Fibroblast of skin of right biceps (primary cell): ENCODE measurements at places on chromosomes 1 and 21.

DNA sequence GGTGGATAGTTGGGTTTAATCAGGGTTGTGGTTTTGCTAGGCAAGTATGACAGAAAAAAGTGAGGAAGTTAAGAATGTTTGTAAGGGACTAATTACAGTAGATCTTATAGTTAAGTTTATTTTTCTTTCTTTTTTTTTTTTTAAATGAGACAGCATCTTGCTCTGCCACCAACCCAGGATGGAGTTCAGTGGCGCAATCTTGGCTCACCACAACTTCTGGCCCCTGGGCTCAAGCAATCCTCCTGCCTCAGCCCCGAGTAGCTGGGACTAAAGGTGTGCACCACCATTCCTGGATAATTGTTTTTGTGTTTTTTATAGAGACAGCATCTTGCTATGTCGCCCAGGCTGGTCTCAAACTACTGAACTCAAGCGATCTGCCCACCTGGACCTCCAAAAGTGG is 41.7 kb downstream of the EYA3 start:
- DNase-seq, result no peak

- no peak for DNase-seq
Measured at GRCh38 chr1:27143401-27143800, 11.5 kb downstream of the SLC9A1 start.

GRCh38 chr21:14545906-14546480 is at the start of gene SAMSN1:
Gene SAMSN1, minus strand, starts transcription at chr21:14546315. Its CDS starts 54 bp downstream, at chr21:14546261.
- no peak for DNase-seq

DNA sequence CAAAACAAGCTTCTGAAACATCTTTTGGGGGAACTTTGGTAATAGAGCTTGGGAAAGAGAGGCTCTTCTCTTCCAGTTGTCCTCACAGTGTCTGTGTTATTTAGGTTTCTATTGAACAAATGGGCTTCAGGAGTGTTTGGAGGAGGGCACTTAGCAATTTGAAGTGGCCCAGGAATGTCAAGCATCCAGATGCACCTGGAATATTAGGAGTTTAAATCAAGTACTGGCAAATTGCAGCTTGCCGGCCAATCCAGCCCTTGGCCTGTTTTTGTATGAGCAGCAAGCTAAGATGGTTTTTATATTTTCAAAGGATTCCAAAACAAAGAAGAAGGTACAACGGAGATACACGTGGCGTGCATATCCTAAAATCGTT is 94.7 kb downstream of the CCDC185 start:
- DNase-seq, result no peak

DNA sequence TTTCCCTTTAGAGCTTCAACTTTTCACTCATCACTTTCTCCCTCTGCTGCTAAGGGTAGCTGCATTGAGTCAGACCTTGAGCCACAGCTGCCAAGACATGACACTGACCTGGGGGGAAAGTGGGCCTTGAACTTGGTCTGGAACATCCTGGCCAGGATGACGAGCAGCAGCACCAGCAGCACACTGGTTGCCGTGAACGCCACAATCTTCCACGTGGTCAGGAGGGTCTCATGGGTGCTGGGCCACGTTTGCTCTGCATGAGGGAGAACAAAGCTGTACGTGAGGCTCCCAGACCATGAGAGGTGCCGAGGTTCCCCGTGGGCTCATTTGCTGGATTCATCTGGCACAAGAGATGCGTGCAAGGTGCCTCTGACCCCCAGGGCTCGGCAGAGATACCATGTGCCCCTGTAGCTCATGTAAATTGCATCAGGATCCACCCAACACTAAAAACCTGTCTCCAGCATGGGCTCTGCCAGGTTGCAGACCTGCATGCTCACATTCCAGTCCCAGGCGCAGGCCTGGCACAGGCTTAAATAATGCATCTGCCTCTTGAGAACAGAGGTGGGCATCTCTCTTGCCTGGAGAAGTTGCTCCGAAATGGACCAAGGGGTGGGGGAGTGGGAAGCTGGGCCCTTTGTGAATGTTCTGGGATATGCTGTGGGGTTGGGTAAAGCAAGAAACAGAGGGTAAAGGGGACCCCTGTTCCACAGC is 84.6 kb upstream of the TLR5 start:
- DNase-seq, result no peak

GRCh38 chr21:33783187-33783979 is 132.2 kb downstream of the ATP5PO start:
- DNase-seq, result no peak

DNA sequence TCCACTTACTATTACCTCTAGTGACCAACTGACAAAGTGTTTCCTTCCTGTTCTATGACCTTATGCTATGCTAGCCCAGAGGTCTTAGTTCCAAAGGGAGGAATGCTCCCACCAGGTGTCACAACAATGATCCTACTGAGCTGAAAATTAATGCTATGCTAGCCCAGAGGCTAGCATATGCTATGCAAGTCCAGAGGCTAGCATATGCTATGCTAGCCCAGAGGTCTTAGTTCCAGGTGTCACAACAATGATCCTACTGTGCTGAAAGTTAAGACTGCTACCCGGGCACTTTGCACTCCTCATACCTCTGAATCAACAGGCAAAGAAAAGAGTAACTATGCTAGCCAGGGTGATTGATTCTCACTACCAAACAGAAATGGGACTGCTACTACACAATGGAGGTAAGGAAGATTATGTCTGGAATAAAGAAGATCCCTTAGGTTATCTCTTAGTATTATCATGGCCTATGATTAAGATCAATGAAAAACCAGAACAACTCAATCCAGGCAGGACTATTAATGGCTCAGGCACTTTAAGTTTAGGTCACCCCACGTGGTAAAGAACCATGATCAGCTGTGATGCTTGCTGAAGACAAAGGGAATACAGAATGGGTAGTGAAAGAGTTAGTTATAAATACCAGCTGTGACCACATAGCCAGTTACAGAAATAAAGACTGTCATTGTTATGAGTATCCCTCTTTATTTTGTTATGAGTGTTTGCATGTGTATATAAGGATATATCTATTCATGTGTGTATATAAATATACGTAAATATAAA is 114.1 kb downstream of the CSMD2 start:
- DNase-seq, result no peak

DNA sequence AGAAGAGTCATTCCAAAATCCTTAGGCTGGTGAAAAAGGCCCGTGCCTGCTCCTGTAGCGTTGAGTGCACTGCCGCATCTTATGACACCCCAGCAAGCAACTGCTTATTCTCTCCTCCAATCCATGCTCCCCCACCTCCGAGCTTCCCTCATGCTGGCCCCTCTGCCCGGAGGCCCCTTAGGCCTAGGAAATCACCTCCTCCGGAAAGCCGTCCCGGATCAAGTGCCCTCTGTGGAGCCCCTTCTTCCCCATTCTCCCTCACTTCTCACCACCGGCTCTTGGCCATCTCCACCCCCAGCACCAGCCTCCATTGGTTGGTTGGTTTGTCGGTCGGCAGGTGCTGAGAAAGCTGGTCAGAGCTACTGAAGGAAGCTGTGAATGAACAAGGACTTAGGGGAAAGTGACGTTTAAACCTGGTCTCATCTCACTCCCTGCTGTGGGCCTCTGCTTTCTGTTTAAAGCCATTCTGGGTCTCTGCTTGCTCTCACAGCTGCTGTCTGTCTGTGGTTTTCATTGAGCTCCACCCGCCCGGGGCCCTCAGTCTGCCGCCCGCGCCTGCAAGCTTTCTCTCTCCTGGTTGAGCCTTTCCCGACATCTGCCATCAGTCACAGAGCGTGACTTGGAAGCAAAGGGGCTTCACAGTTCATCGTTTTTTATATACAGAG is 122.2 kb downstream of the KCNN3 start:
- no peak for DNase-seq

GRCh38 chr1:203147376-203147775 is 19.9 kb downstream of the ADORA1 start:
- DNase-seq, result no peak
